ENCODE measurements at places on chromosomes 6 and 20.

DNA sequence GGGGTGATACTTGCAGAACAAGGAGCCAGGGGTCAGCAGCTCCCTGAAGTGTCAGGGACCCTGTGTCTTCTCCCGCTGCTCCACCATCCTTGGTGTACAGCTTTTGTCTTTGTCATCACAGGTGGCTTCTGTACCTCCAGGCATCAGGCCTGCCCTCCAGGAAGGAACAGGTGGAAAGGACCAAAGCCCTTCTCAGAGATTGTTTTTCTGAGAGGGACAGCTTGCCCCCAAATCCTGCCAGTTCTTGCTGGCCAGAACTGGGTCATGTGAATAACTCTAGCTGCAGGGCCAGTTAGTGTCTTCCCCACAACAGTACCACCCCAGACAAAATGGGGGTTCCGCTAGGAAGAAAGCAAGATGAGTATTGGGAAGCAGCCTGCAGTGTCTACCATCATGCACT is 31.4 kb downstream of the SNPH start:
- no peak for DNase-seq

DNA sequence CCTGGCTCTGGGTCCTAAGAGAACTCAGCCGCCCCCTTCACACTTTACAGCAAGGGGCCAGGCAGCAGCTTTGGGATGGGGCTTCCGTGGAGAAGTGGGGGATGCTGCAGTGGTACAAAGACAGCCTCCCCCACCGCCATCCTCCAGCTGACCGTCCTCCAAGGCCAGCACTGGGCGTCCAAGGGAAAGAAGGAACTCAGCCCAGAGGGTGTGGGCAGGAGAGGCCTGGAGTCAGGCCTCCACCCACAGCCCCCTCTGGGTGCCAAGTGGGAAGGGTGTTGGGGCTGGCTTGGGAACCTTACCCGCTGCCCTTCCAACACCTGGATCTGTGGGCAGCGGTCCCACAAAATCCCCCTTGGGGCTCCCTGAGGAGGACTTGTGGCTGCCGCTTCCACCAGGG is 13.1 kb downstream of the STMN3 start:
- DNase-seq, result no peak

DNA sequence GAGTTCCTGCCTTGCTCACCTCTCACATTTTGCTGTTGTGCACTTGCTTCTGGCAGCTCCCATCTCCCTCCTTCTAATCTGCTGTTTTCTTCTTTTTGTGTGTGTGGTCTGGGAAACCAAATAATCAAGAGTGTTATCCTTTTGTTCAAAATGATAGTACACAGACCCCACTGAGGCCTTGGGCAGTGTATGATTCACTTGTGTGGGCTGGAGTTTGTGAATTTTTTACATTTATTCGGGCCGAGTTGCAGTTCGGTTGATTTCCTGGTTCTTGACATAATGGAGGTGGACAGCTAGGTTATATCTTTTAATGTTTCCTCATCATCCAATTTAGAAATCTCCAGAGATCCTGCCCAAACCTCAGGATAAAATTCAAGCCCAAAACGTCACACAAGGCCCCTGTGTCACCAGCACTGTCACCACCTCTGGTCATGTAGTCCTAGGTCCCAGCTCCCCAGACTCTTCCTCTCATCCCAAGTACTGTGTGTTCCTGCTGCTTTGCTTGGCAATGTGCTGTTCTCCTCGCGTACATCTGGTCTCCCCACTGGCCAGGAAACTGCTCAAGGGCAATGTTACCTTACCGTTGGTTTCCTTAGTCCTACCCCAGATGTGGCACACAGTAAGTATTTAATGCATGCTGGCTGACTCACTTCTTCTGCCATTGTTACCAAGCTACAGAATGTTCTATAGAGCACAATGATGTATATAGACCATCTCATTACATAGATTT is 55.7 kb upstream of the PHACTR2 start:
- DNase-seq, result no peak

DNA sequence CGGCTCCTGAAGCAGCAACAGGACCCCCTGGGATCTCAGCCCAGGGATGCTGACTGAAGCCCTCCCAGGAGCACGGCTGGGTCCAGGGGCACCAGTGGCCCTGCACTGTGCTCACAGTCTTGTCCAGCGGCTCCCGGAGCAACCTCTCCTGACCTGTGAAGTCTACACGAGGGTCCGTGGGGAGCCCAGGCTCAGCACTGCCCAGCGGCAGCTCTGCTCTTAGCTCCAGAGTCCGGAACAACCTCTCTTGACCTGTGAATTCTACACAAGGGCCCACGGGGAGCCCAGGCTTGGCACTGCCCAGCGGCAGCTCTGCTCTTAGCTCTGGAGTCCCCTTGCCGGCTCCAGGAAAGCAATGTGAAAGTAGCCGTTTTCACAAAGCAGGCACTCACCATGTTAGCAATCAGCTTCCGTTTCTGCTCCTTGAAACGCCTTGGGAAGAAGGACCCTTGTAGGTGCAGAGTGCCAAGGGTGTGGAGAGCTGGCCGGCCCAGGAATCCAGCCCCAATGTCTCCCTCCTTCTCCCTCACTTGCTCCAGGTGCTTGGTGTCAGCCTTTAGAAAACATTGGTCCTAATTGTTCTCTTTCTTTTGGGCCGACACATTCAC is 310.9 kb downstream of the CDH4 start:
- no peak for DNase-seq

DNA sequence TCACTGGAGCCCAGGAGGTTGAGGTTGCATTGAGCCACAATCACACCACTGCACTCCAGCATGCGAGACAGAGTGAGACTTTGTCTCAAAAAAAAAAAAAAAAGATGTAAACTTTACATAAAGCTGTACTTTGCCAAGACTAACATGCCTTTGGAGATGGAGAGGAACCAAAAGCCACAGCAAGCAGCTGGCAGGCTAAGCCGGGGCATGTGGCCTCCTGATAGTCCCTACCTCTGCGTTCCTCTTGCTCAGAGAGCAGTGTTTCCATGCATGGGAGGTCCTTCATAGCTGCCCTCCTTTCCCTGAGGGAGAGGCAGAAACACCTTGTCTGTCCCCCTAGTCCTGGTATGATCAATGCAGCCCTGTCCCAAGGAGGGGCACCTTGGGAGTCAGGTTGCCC is 35.2 kb downstream of the SPATA2 start:
- DNase-seq, result no peak

- DNase-seq, result no peak
These were observed 25.7 kb downstream of the DTD1 start for GRCh38 chr20:18613553-18613952.

GRCh38 chr6:28368522-28368921 is 18.8 kb downstream of the ZKSCAN3 start:
- no peak for DNase-seq

DNA sequence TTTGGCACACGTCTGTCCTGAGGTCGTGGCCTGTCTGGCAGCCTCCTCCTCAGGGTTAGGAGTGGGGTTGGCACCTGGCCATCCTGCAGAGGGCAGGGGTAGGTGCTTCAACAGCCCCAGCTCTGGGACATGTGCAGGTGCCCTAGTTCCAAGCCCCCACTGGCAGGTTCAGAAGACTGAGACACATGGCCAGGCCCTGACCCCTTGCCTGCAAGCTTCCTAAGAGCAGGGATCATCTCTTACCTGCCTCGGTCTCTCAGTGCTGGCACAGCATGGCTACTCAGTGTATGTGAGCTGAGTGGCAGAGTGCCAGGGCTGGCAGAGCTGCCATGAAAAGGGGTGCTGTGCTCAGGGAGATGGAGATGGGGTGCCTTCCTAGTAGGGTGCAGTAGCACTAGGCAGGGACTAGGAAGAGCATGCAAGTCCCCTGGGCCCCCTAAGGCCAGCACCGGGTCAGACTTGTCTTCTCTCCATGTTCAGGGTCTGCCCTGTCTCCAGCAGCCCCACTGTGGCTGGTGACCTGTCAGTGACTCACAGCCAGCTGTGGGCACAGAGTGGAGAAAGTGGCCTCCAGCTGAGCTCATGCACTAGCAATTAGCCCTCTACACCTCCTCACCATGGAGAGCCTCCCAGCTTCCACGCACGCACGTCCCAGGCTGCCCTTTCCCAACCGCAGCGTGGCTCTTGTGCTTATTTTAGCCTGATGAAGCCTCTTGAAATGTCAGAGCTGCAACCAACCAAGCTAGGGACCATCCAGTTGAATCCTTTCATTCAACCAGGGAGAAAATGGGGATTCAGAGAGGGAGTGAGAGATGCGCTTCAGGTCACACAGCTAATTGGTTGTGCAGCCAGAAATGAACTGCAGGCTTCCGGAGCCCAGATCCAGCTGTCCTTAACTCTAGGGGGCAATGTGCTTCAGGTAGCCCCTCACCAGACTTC is 116.6 kb downstream of the MRPL14 start:
- DNase-seq, result no peak

- no peak for DNase-seq
These were observed 987 bp downstream of the TMEM181 start for GRCh38 chr6:158560836-158561320.

- DNase-seq, result peak; percentile 19
These were observed 114.8 kb upstream of the CD93 start for GRCh38 chr20:23200914-23201313.

DNA sequence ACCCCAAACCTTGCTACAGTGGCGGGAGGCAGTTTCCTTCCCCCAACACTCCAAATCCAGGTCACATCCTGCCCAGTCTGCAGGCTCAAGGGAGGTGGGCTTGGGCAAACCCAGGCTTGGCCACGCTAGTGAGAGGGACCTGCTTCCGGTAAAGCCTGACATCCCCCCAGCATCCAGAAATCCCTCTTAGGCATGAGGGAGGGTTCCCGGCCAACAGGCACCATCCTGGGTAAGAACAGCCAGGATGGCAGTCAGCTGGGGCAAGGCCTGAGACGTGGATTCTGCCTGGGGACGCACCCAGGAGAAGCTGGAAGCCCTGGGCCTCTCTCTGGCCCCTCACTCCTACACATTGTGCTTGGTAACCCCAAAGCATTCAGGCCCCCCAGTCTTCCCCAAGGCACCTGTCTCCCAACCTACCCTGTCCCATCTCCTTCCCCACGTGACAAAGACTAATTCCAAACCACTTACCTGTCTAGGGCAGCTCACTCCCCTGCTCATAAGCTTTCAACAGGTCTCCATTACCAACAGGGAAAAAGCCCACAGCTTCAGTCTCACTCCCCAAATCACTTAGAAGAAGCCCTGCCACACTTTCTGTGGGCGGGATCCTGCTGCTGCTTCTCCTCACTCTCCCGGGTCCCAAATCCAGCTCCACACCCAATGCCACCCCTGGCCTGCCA is 2.1 kb downstream of the C20orf144 start:
- no peak for DNase-seq

- peak; percentile 12 for DNase-seq
These were observed 12.8 kb downstream of the AK9 start for GRCh38 chr6:109678240-109678639.

DNA sequence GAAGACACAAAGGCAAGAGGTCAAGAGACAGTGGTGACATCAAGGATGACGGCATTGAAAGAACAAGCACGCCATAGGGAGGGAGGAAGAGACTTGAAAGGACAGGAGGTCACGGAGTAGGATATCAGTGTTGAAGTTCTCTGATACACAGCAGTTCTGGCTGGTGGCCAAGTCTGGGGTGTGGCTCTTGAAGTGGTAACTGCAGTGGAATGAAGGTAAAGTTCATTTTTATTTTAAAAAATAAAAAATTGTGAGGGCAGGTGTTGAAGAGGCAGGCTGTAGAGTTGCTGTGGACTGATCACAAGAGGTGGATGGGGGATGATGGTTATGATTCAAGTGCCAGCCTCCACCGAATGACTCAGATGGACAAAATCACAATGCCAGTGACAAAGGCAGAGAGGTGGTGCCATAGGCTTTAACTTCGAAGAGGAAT is 53.2 kb upstream of the BMP2 start:
- DNase-seq, result no peak

GRCh38 chr6:170128346-170128745 is 162.5 kb downstream of the DLL1 start:
- DNase-seq, result no peak

Data from NCI-H1105 treated with DMSO at 0.1 percent for 48 hours (cell line).